Stimulated activated CD8-positive, alpha-beta memory T cell treated with anti-CD3 and anti-CD28 coated beads, Interleukin-7, amount 100 ng/mL, for 1 hour (primary cell): ENCODE measurements at places on chromosomes 12 and 14.
A peak's percentile ranks its signal among the peaks of the same experiment; 100 is the strongest.

- DNase-seq, result no peak
Observed at GRCh38 chr12:108078428-108078827, 50.7 kb upstream of the WSCD2 start.

- DNase-seq, result no peak
Observed at GRCh38 chr12:2267703-2268470, 215.1 kb downstream of the CACNA1C start.

DNA sequence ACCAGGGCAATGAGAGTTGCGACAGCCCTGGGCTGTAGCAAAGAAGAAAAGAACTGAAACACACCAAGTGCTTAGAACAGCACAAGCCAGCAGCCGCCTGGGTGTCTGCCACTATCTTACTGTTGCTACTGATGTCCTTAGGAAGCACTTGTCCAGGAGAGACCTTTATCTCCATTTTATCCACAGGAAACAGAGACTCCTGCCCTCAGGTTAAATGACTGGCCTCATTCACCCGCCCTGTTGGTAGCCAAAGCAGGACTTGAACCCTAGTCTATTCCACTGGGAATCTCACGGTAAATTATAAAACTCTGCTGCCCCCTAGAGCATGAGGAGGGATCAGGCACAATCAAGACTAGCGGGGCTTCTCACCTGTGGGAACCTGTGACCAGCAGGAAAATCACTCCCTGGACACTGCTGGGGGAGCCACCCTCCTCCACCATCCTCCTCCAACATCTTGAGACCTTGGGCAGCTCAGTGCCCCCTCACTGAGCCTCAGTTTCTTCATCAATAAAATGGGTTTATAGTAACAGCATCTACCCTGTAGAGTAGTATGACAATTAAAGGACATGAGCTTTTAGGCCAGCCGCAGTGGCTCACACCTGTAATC is 20.5 kb upstream of the TESC start:
- no peak for DNase-seq

DNA sequence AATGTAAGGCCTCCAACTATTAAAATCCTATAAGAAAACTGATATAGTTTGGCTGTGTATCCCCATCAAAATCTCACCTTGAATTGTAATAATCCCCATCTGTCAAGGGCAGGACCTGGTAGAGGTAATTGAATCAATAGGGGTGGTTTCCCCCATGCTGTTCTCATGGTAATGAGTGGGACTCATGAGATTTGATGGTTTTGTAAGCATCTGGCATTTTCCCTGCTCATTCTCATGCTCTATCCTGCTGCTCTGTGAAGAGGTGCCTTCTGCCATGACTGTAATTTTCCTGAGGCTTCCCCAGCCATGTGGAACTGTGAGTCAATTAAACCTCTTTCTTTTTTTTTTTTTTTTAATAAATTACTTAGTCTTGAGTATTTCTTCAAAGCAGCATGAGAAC is 31.9 kb downstream of the TSPAN19 start:
- DNase-seq, result no peak

GRCh38 chr14:89618330-89618708 is 201.3 kb upstream of the FOXN3 start:
- no peak for DNase-seq

- DNase-seq, result no peak
Observed at GRCh38 chr12:128191380-128191779, 75.6 kb upstream of the TMEM132C start.

DNA sequence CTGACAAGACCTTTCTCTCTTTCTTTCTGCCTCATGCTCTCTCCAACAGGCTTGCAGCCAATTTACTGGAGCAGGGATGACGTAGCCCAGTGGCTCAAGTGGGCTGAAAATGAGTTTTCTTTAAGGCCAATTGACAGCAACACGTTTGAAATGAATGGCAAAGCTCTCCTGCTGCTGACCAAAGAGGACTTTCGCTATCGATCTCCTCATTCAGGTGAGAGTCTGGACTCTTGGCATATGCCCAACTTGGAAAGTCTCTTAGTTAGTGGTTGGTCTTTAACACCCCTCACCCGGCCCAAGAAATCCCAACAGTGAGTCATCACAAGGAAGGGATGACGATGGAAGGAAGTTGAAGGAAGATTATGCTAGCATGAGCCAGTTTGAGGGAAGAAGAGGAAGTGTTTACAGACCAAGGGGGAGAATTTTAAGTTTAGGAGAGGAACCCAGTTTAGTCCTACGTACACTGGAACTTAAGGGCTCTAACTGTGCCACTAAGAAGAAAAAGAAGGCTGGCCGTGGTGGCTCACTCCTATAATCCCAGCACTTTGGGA is 189.7 kb downstream of the ETV6 start:
- no peak for DNase-seq

DNA sequence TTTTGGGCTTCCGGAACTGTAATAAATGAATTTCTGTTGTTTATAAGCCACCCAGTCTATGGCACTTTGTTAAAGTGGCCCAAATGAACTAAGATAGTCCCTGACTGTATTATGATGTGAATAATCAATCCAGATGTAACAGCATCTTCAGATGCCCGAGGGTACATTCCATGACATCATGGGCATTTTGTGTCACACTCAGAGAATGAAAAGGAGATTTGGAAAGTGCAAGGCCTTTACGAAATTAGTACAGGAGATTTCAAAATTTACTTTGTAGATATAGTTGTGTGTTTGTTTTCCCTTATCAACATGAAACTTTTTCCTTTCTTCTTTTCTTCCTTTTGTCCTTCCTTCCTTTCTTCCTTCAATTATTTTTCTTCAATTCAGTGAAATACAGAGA is 54.2 kb upstream of the AMIGO2 start:
- no peak for DNase-seq

GRCh38 chr14:54261283-54261682 is 135.5 kb upstream of the CDKN3 start:
- no peak for DNase-seq

DNA sequence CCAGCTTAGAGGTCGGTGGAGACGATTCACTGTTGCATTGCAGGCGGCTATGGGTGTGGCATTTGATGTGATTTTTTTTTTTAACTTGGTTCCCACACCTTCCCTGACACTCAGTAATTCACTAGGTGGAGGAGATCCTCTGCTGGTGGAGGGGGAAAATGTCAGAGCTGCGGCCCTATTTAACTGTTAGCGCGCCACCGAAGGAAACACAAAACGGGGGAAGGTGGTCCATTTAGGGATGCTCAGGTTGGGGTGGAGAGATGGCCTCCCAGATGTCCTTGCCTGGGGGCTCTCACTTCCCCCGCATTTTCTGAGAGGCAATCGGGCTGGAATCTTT is 4.3 kb upstream of the HOXC12 start:
- DNase-seq, result no peak

DNA sequence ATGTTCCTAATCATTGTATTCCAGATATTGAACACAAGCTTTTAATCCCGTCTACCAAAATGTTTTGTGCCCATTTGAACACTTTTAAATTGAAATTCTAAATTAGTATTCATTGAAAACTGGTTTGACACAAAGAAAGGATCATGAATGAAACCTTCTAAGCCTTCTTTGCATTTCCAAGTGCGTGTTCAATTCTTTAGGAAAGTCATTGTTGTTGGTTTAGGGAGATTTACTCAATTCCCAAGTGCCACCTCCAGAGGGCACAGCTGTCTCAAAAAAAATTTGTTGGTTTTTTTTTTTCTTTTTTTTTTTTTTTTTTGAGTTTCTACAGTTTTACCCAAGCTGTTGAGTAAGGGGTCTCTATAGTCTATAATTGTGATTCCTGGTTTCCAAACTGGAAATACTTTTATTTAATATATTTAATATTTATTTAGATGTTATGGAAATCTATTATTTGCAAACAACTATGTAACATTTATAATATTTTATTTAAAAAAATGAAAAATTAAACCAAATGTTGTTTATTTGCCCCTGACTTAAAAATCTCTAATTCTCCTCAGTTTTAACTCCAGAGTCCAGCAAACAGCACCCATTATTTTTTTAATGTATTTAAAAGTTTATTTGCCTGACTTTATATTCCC is 79.9 kb downstream of the NEDD1 start:
- DNase-seq, result no peak

- DNase-seq, result peak; percentile 4
Observed at GRCh38 chr12:68113644-68114043, 45.9 kb downstream of the IFNG start.

DNA sequence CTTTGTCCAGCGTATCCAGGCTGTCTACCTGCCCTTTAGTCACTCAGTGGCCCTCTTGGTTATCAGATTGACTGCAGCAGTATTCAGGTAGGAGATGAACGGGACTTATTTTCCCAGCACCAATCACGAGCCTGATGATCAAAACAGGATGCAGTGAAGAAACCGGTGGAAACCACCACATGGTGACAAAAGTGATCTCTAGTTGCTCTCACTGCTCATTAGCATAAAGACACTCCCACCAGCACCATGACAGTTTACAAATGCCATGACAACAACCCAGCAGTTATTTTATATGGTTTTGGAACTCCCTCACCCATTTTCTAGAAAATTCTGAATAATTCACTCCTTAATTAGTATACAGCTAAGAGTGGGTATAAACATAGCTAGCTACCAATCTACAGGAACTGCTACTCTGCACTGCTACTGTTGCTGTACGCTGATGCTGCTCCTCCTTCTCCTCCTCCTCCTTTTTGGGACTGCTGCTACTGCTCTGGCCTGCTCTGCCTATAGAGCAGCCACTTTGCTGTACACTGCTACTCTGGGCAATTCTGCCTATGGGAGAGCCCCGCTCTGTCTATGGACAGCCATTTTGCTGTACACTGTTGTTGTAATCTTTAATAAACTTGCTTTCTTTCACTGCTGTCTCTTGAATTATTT is 142.5 kb upstream of the SSTR1 start:
- peak; percentile 30 for DNase-seq

DNA sequence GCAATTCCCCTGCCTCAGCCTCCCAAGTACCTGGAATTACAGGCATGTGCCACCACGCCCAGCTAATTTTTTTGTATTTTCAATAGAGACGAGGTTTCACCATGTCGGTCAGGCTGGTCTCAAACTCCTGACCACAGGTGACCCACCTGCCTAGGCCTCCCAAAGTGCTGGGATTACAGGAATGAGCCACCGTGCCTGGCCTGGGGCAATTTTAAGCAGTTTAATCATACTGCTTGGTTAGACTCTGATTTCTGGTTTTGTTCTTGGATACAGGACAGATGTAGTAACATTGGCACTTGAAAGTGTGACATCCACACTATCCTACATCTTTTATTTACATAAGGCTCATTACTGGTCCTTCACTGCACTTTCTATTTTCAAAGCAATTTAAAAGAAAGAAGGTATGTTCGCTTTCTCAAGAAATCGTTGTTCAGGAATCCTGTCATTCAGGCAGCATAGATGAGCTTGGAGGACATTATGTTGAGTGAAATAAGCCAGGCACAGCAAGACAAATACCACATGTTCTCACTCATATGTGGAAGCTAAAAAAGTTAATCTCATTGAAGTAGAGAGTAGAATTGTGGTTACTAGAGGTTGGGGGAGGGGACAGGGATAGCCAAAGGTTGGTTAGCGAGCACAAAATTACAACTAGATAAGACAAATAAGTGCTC is 4.0 kb upstream of the NUAK1 start:
- DNase-seq, result no peak

- DNase-seq, result no peak
Observed at GRCh38 chr12:26001530-26001929, 43.0 kb downstream of the RASSF8 start.

- no peak for DNase-seq
Observed at GRCh38 chr14:79514700-79515099, 696.6 kb downstream of the DIO2 start.

DNA sequence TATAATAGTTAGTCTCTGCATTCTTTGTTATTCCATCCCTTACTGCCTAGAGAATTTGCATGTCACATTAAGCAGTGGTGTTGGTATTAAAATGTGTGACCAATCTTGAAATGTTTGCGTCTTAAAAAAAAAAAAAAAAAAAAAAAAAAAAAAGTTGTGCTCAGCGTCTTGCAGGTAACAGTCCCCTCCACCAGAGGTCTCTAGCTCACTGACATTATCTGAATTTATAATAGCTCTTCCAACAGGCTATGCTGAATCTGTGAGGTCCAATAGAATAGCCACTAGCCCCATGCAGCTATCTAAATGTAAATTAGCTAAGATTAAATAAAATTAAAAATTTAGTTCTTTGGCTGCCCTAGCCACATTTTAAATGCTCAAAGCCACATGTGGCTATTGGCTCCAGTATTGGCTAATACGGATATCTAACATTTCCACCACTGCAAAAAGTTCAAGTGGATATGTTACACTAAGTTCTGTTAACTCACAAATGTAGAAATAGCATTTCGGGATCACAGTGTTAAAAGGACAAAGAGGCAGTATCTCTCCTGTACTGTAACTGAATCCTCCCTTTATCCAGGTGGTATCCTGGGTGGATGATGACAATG is 28.7 kb downstream of the NKX2-8 start:
- DNase-seq, result no peak

GRCh38 chr12:53995378-53996239 is 4.4 kb upstream of the HOXC9 start:
- DNase-seq, result no peak

- DNase-seq, result no peak
Observed at GRCh38 chr14:60514741-60515491, 6.0 kb downstream of the SIX6 start.

DNA sequence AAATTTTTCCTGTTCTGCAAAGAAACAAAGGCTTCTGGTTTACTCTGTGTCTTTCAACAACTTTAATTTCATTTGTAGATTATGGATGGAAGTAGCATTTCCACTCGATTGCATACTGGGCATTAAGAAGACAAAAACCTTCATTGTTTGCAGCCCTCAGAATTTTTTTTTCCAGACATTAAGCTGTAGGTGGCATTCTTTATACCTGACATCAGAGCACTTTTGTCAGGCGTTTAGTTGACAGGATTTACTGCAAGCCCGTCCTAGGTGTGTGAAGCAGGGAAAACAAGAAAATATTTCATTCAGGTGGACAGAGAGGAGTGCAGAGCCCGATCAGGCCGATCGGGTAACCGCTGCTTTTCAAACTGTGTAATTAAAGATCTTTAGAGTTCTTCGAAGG is 107.5 kb downstream of the TMEM260 start:
- no peak for DNase-seq

DNA sequence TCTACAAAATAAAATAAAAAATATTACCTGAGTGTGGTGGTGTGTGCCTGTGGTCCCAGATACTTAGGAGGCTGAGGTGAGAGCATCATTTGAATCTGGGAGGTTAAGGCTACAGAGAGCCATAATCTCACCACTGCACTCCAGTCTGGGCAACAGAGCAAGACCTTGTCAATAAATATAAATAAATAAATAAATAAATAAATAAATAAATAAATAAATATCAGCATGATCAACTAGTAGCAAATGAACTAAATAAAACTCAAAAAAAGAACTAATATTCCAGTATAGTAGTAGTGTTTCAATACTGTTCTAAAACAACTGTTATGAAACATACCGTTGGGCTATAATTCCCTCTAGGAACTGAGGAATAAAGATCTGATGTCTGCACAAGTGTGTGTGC is 74.4 kb downstream of the C12orf42 start:
- no peak for DNase-seq
